ENCODE measurements at places on chromosomes 2 and 18. TPM values are rescaled to one million over a fixed set of nuclear protein-coding genes. Genes with fewer than 3 reads are reported as not detected.

FHL2 gene
- total RNA-seq: 3.8 TPM

DNA sequence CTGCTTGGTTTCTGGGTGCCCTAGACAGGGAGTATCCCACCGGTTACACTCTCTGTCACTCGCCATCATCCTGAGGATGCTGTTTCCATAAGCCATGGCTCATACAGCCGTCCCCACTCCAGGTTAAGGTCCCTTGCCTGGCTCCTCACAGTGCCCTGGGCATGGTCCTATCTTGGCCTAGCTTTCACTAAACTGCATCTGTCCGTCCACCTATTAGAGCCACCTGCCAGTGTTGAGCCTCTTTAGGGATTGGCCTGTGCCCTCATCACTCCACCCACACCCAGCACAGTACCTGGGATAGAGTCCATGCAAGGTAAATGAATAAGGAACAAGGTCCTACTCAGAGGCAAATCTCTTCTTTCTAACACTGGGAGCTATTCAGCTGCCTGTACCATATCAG lies 320.1 kb downstream of the GBX2 start:
- DNase-seq: no peak
- no peaks in the 10 kb centered on the region for H3K27me3 ChIP-seq
- H3K27ac ChIP-seq: peak overlapping the region; percentile 85

GRCh38 chr2:47724221-47724981 lies 58.5 kb upstream of the MSH6 start:
- no peaks in the 10 kb centered on the region for H3K27me3 ChIP-seq
- H3K27ac ChIP-seq: no peak overlapping the region
- no peak overlapping the region for H3K4me3 ChIP-seq
- no peak for DNase-seq

DNA sequence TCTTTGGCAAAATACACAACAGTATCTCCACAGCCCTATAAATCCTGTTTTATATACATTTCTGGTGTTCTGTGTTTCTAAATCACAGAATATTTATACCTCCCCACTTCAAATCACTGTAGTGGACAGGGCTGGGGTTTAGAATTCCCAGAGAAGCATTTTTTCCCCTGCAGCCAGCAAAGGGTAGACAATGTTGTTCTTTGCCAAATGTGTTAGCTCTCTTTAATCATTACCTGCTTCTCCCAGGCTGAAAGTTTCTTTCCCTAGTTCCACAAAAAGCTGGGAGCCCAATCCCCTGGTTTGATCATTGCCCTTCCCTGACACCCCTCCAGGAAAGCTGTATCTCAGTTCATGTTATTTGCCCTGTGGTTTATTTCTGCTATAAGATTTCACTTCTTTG lies 520.0 kb upstream of the SPHKAP start:
- H3K4me3 ChIP-seq: no peak overlapping the region
- H3K27me3 ChIP-seq: no peaks in the 10 kb centered on the region
- DNase-seq: no peak
- peaks cover 32% of the 10 kb centered on the region for H3K4me1 ChIP-seq

DNA sequence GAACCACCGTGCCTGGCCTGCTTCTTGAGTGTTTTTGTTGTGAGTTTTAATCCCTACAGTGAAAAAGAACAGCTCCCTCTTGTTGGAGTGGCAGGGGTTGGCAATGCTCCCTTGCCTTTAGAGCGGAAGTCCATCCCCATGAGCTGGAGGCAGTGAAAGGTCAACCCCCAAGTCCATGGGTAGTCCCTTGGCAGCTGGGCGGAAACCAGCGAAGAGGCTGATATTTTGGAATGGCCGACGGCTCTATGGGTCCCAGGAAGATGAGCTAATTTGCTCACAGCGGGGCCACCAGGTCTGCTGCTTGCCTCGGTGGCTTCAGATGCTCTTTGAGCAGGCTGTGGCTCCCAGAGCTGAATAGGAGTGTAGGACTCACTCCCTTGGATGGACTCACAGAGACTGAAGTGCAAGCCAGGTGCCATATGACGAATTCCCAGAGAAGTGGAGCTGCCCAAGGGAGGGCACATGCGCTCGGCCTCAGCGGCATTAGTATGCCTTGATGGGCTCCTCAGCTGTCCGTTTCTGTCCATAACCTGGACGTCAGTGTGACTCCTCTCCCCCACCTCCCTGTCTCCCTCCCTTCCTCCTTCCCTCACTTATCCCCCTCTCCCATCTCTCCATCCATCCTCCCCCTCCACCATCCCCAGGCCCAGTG lies 25.4 kb upstream of the RHOB start:
- H3K27ac ChIP-seq: no peak overlapping the region
- H3K36me3 ChIP-seq: no peaks in the 10 kb centered on the region
- no peaks in the 10 kb centered on the region for H3K27me3 ChIP-seq
- DNase-seq: no peak
- H3K4me3 ChIP-seq: no peak overlapping the region

ASB3 gene
- 32.9 TPM for total RNA-seq

DNA sequence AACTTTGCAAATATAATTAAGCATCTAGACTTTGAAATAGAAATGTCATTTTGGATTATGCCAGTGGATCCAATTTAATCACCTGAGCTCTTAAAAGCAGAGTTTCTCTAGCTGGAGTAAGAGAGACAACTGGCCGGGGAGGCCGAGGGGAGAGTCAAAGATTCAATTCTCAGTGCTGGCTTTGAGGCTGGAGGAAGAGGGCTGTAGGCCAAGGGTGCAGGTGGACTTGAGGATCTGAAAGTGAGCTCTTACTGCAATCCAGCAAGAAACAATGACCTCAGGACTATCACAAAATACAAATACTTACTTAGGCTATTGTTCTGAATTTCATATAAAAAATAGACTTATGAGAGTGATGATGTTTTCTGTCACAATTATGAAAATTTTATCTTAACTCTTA lies 814.5 kb downstream of the CBLN2 start:
- no peak for DNase-seq
- no peaks in the 10 kb centered on the region for H3K4me1 ChIP-seq
- H3K36me3 ChIP-seq: no peaks in the 10 kb centered on the region
- peaks cover 12% of the 10 kb centered on the region for H3K27me3 ChIP-seq
- H3K27ac ChIP-seq: no peak overlapping the region
- no peak overlapping the region for H3K4me3 ChIP-seq

GRCh38 chr2:7206111-7206810 lies 289.0 kb downstream of the RNF144A start:
- H3K4me3 ChIP-seq: no peak overlapping the region
- no peak overlapping the region for H3K27ac ChIP-seq
- H3K36me3 ChIP-seq: no peaks in the 10 kb centered on the region
- DNase-seq: no peak
- no peaks in the 10 kb centered on the region for H3K27me3 ChIP-seq

SNORC gene
- total RNA-seq: 3.0 TPM

METTL8 gene
- 27.7 TPM for total RNA-seq

- no peak for DNase-seq
- no peaks in the 10 kb centered on the region for H3K27me3 ChIP-seq
- no peaks in the 10 kb centered on the region for H3K36me3 ChIP-seq
- peaks cover 10% of the 10 kb centered on the region for H3K4me1 ChIP-seq
- H3K27ac ChIP-seq: no peak overlapping the region
Measured at GRCh38 chr2:119263656-119264055, 40.0 kb downstream of the STEAP3 start.

- DNase-seq: no peak
- no peak overlapping the region for H3K27ac ChIP-seq
- no peak overlapping the region for H3K4me3 ChIP-seq
- peaks cover 13% of the 10 kb centered on the region for H3K36me3 ChIP-seq
- no peaks in the 10 kb centered on the region for H3K27me3 ChIP-seq
- no peaks in the 10 kb centered on the region for H3K4me1 ChIP-seq
Measured at GRCh38 chr18:63346031-63346430, 21.0 kb downstream of the KDSR start.

GRCh38 chr2:137802038-137802437 lies 162.2 kb upstream of the HNMT start:
- no peak overlapping the region for H3K27ac ChIP-seq
- H3K27me3 ChIP-seq: peaks cover 6% of the 10 kb centered on the region
- H3K36me3 ChIP-seq: peaks cover 2% of the 10 kb centered on the region
- no peak overlapping the region for H3K4me3 ChIP-seq

GRCh38 chr2:180781276-180781675 lies 199.1 kb upstream of the UBE2E3 start:
- no peaks in the 10 kb centered on the region for H3K4me1 ChIP-seq
- no peaks in the 10 kb centered on the region for H3K27me3 ChIP-seq
- H3K36me3 ChIP-seq: no peaks in the 10 kb centered on the region
- no peak overlapping the region for H3K27ac ChIP-seq
- no peak overlapping the region for H3K4me3 ChIP-seq

CXCR4 gene
- total RNA-seq: 39.5 TPM

DNA sequence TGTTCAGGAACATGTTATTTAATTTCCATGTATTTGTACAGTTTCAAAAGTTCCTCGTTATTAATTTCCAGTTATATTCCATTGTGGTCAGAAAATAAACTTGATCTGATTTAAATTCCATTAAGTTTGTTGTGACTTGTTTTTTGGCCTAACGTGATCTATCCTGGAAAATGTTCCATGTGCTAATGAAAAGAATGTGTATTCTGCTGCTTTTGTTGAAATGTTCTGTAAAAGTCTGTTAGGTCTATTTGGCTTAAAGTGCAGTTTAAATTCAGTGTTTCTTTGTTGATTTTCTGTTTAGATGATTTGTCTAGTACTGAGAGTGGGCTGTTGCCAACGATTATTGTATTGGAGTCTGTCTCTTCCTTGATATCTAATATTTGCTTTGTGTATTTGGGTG lies 148.0 kb downstream of the UBR3 start:
- H3K27me3 ChIP-seq: no peaks in the 10 kb centered on the region
- no peak overlapping the region for H3K4me3 ChIP-seq
- H3K4me1 ChIP-seq: no peaks in the 10 kb centered on the region
- peaks cover 56% of the 10 kb centered on the region for H3K36me3 ChIP-seq
- H3K27ac ChIP-seq: no peak overlapping the region
- DNase-seq: no peak

DNA sequence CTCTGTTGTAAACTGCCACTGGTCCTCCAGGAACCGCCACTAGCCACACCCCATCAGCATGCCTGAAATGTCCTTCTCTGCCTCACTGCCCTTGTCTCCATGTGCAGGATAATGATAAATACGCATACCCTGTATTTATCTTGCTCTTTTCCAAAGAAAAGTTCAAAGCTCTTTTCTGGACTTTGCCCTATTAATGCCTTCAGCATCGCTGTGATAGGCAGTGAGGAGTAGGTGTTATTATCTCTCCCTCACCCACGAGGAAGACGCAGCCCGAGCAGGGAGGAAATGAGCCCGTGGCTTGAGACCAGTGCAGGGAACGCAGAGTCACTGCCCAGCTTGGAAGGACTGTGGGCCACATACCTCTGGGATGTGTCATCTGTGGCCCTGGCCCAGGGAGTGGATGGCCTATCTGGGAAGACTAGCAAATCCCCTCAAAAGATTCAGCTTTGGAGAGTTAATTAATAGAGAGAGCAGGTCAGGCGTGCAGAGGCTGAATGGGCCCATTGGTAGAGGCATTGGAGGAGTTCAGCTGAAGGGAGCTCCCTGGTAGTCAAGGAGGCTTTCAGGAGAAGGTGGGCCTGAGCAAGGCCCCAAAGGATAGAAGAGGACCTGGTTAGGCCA lies 39.5 kb upstream of the MCFD2 start:
- H3K27ac ChIP-seq: peak overlapping the region; percentile 83
- no peak overlapping the region for H3K4me3 ChIP-seq
- no peak for DNase-seq
- H3K27me3 ChIP-seq: no peaks in the 10 kb centered on the region

- H3K36me3 ChIP-seq: no peaks in the 10 kb centered on the region
- peaks cover 5% of the 10 kb centered on the region for H3K4me1 ChIP-seq
- H3K27me3 ChIP-seq: peaks cover 24% of the 10 kb centered on the region
- H3K4me3 ChIP-seq: no peak overlapping the region
Measured at GRCh38 chr2:883803-884748, 66.6 kb upstream of the SNTG2 start.

CDH19 gene
- total RNA-seq: 14.7 TPM

GRCh38 chr2:50529600-50530218 lies 502.2 kb downstream of the NRXN1 start:
- no peak overlapping the region for H3K27ac ChIP-seq
- H3K4me3 ChIP-seq: no peak overlapping the region
- H3K4me1 ChIP-seq: peaks cover 8% of the 10 kb centered on the region
- no peaks in the 10 kb centered on the region for H3K36me3 ChIP-seq

All from neural crest cell (in vitro differentiated cells).